ENCODE measurements at places on chromosomes 7 and 10.
A peak's percentile ranks its signal among the peaks of the same experiment; 100 is the strongest.

DNA sequence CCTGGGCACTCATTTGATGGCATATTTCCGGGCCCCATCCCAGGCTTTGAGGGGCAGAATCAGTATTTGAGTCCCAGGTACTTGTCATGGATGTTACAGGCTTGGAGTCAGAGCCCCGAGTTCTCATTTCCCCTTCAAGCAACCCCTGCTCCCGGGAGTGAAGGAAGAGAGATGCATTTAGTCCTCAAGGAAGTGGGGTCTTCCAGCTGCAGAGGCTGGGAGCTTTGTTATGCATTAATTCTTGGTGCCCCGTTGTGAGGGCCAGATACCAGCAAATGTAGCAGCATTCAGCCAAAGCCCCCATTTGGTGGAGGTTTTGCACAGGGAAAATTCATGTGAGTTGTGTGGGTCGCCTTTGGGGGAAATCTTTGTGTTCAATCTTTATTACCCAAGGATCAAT is 38.7 kb upstream of the TCERG1L start:
- DNase-seq: no peak

DNA sequence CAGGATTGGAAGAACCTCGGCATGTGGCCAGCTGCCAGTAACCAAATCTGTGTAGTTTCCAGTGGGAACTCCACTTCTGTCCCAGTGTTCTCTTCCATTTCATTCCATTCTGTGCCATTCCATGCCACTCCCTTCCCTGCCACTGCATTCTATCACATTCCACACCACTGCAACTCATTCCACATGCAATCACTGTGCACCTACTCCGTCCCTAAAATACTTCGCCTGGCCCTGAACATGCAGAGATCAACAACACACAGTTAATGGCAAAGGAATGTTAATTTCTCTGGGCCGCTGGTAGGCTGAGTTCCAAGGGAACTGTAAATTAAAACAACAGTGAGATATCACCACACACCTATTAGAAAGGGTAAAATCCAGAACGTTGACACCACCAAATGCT is 64.8 kb downstream of the AKR1B1 start:
- no peak for DNase-seq

DNA sequence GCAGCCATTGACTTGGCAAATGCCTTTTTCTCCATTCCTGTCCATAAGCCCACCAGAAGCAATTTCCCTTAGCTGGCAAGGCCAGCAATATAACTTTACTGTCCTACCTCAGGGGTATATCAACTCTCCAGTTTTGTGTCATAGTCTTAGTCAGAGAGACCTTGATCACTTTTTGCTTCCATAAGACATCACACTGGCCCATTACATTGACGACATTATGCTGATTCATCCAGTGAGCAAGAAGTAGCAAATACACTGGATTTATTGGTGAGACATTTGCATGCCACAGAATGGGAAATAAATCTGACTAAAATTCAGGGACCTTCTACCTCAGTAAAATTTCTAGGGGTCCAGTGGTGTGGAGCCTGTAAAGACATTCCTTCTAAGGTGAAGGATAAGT is 649.7 kb upstream of the ANKRD30A start:
- DNase-seq: no peak

DNA sequence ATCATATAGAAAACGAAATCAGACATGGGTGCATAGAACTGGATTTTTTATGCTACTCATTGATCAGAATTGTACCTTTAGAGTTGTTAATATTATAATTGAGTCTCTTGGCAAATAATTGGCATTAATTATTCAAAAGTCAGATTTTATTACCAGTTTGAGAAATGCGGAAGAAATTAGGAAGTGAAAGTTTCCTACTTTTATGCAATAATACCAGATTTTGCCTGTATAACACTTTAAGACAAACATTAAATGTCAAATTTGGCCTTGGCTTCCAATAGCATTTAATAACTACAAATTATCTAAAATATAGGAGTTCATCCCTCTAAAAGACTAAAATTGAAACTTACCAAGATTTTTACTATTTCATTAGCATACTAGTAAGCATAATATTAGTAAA is 6.8 kb upstream of the TFEC start:
- DNase-seq: no peak

DNA sequence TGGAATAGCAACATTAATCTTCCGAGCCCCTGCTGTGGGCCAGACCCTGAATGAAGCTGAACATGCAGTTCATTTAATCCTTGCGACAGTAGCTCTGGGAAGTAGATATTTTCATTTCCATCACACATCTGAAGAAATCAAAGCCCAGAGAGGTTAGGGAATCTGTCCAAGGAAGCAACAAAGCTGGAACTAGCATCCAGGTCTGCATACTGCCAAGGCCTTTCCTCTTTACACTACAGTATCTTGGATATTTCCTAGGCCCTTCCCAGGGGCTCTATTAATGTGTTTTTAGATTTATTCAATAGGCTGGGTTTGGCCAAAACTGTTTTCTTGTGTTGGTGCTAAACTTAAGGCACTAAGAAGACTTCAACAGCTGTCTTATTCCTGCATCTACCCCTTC is 48.1 kb downstream of the FAM13C start:
- no peak for DNase-seq

DNA sequence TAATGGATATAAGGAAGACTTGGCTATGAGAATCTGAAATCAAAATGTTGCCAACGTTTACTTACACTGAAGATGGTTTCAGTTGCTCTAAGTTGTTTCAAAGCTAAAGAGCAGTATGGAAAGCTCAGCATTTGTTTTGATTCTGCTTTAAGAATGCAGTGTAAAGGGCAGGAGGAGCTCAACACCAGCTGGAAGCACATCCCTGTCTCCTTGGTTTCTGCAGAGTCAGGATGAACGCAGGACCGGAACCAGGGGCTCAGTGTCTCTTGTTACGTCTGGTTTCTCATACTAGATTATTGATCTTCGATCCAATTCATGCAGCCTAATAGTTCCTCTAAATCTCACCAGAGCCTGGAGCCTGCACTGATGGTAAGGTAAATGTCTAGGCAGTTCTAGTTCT is 24.1 kb downstream of the ZRANB1 start:
- DNase-seq: no peak

DNA sequence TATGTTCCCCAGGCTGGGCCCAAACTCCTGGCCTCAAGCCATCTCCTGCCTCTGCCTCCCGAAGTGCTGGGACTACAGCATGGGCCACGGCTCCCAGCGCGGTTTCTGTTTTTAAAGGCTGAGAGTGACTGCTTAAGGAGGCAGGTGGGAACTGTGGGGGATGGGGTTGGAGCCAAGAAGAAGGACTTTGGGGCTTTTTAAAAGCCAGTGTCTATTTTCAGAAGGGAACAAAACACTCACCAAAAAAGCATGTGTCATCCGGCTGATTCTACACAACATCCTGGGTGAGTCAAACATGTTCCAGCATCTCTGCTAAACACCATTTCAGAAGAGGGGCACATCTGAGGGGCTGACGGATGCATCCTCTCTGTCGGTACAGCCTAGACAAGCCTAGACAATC is 824.5 kb downstream of the TYW1 start:
- DNase-seq: no peak

GRCh38 chr10:79142522-79143309 is 74.0 kb downstream of the ZMIZ1 start:
- DNase-seq: no peak

DNA sequence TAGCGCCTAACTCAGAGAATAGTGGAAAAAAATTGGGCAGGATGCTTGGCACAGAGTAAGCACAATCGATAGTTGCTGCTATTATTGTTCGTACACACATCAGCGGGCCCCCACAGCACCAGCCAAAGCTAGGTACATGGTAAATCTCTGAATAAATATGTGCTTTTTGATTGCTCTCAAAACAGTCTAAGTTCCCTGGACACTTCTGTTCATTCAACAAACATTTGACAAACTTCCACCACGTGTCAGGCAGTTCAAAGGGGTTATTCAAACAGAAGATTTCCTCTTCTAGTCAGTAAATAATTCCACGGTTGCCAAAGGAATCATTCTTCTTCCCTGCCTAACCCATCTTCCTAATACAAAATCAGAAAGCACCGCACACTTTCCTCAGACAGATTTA is 150.8 kb downstream of the DGKI start:
- no peak for DNase-seq

- DNase-seq: no peak
Observed at GRCh38 chr7:111168182-111168581, 77.3 kb downstream of the LRRN3 start.

DNA sequence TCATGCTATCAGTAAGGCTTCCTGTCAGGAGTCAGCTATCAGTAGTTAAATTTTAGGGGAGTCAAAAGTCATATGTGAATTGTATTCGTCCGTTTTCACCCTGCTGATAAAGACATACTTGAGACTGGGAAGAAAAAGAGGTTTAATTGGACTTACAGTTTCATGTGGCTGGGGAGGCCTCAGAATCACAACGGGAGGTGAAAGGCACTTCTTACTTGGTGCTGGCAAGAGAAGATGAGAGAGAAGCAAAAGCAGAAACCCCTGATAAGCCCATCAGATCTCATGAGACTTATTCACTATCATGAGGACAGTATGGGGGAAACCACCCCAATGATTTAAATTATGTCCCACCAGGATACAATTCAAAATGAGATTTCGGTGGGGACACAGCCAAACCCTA is 47.1 kb downstream of the KLF6 start:
- DNase-seq: no peak

GRCh38 chr10:87931836-87932230 is 68.4 kb downstream of the PTEN start:
- DNase-seq: no peak

DNA sequence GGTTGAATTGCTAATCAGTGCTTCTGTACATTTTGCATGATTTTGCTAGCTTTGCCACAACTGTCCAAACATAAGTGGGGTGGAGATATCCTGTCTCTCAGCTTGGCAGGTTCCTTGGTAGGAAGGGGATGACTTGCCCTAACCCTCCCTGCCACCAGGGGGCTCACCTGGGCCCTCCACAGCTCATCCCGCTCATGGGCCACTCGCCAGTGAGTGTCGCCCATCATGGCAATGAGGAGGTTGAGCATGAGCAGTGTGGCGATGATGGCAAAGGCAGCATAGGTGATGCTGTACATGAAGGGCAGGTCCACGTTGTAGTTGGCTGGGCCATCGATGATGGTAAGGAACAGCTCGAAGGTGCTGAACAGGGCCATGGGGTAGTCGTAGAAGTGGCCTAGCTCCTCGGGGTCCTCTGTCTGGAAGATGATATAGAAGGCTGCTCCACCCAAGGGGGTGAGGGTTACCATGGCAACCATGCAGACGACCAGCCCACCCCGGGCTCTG is 12.2 kb downstream of the TRPV6 start:
- no peak for DNase-seq

DNA sequence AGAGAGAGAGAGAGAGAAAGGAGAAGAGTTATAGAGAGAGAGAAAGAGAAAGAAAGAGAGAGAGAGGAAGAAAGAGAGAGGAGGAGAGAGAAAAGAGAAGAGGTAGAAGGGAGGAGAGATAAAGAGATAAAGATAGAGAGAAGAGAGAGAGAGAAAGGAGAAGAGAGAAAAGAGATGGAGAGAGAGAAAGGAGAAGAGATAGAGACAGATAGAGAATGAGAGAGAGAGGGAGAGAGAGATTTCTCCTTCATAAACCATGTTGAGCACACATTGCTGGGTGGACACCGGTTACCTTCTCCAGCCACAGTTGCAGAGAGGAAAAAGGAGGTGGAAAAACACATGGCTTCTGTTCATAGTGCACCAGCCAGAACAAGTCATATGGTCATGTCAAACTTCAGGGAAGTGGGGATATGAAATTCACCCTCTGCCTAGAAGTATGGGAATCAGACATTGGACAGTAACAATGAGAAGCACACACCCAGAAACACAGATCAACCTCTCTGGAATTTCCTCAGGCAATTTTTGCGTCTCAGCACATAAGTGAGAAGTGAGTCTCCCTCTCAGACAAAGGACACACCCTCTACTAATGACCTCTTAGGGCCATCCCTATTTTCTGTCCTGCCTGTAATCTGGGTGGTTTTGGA is 172.5 kb upstream of the SVIL start:
- DNase-seq: no peak

GRCh38 chr10:77409697-77410471 is 227.7 kb downstream of the KCNMA1 start:
- DNase-seq: no peak

- DNase-seq: no peak
Observed at GRCh38 chr7:30136117-30136731, 1.4 kb downstream of the MTURN start.

DNA sequence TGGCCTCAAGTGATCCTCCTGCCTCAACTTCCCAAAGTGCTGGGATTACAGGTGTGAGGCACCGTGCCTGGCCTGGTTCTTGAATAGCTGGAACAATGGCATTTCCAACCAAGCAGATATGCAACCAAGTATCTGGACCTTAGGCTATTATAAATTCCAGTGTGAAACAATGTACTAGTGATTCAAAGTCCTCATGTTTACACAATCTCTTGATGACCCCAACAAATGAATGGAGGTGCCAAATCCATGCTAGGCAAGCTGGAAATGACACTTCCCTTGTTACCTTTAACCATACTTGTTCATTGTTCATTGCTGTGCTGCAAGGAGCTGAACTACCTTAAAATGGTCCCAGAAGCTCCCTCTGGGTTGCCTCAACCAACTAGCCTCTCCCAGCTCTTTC is 282.2 kb upstream of the KLF14 start:
- no peak for DNase-seq

DNA sequence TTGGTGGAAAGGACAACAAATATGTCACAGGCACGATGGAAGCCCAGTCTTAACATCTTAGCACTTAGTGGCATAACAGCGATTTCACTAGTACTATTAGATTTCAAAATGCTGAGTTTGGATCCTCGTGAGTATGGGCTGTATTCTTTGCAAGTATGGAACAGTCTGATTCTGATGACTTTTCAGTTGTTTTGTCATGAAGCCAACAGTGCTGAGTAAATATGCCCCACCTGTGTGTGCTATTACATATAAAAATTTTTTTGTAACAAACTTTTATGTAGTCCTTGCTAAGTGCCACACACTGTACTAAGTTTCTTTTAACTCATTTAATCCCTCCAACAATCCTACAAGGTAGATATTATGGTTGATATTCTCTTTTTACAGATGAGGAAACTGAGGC is 30.8 kb downstream of the MTURN start:
- DNase-seq: no peak

GRCh38 chr7:52726986-52727385 is 308.4 kb upstream of the POM121L12 start:
- no peak for DNase-seq

DNA sequence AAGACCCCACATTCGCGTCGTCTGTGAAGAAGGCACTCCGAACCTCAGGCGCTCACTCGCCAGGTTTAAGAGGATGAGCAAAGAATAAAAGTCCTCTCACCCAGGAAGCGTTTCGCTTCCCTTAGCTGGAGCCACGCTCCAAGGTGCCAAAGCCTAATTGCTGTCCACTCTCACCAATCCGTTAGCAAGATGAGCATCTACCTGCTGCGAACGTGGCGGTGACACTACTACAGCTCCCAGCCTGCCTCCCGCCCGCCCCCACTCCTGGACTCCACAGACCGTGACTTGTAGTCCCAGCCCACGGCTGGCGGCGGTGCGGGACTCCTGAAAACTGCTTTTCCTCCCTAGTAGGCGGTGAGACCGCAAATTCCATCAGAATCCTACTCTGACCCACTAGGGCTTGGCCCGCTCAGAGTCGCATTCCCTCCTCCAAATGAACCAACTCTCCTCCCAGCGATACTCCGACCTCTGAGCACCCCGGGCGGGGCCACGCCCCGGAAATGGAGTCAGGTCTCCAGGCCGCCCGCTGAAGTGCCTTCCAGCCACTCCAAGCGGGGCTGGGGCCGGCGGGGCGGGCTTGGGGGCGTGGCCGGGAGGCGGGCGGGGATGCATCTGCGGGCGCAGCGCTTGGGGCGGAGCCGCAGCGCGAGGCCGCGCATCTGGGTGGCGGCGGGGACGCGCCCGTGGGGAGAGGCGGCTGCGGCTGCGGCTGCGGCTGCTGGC is 521 bp upstream of the PTPN12 start:
- DNase-seq: peak; percentile 95

Measured in stimulated activated CD8-positive, alpha-beta memory T cell treated with anti-CD3 and anti-CD28 coated beads, Interleukin-2, amount 100 ng/mL, for 1 hour (primary cell).